HTR-8/SVneo (cell line): ENCODE measurements at places on chromosomes 3 and 15.

DNA sequence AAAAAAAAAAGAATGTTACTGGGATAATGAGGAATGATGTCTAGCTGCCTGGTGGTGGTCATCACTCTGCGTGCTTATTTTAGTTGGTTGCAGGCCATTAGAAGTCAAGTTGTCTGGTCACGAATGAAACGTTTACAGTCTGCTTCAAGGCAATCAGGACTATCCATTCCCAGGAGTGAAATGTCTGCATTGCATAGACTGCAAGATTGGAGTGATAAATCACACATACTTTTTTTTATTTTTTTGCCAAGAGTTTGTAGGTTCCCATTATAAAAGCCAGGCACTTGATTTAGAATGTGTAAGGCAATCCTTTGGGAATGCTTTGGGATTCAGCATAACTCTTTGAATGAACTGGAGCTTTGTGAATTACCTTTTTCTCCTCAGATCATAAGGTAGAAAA lies 132.3 kb downstream of the STAC start:
- DNase-seq: no peak

DNA sequence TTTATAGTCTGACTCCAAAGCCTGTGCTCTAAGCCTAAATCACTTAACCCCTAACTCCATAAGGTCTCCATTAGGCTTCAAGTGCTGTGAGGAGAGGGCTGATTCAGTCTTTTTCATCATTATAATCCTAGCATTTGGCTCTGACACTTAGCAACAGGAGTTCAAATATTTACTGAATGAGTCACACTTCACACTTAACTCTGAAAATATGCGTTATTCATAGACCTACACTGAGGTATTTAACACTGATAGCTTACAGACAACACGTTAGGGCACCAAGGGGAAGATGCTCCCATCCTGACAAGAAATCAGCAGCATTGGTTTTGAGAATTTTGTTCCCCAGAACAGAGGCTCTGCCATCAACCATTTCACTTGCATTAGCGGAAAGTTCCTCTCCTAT lies 53.5 kb downstream of the MSL2 start:
- peak; percentile 56 for DNase-seq

DNA sequence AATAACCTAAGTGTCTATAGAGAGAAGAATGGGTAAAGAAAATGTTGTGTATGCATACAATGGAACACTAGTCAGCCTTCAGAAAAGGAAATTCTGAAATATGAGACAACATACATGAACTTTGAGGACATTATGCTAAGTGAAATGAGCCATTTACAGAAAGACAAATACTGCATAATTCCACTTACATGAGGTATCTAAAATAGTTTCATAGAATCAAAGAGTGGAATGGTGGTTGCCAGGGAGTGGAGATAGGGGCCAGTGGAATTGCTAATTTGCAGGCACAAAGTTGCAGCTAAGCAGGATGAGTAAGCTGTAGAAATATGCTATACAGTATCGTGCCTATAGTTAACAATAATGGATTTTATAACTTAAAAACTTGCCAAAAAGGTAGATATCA lies 779.6 kb upstream of the ARPP21 start:
- DNase-seq: no peak

GRCh38 chr15:90075420-90076289 lies 26.6 kb downstream of the IDH2 start:
- DNase-seq: no peak

DNA sequence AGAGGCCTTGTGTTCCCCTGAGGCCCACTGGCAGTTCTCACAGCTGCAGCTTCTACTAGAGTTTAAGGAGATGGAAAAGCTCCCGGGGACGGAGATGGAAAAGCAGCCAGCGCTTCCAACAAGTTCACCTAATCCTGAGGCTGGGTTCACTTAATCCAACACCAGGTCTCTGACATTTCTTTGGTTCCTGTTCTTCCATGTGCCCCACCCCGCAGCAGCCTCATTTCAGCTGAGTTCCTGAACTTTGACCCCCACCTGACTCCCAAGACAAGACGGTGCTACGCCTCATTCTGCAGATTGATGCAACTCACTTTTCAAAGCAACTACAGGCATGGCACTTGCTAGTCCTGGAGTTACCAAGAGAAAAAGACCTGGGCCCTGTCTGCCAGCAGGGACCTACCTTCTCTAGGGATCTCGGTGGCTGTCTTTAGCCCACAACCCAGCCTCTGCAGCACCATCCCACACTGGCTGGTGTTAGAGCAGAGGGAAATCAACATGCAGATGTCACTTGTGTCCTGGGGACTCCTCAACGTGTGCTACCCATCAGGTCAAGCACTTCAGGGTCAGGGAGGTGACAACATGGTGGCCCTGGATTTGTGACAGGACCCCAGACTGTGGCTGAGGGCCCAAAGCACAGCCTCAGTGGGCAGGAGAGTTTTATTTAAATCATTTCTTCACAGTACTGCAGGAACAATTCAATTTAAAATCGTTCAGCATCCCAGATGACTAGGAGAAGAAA lies 406.1 kb downstream of the VPS13C start:
- DNase-seq: no peak

GRCh38 chr15:81776976-81777375 lies 268.8 kb downstream of the MEX3B start:
- no peak for DNase-seq

DNA sequence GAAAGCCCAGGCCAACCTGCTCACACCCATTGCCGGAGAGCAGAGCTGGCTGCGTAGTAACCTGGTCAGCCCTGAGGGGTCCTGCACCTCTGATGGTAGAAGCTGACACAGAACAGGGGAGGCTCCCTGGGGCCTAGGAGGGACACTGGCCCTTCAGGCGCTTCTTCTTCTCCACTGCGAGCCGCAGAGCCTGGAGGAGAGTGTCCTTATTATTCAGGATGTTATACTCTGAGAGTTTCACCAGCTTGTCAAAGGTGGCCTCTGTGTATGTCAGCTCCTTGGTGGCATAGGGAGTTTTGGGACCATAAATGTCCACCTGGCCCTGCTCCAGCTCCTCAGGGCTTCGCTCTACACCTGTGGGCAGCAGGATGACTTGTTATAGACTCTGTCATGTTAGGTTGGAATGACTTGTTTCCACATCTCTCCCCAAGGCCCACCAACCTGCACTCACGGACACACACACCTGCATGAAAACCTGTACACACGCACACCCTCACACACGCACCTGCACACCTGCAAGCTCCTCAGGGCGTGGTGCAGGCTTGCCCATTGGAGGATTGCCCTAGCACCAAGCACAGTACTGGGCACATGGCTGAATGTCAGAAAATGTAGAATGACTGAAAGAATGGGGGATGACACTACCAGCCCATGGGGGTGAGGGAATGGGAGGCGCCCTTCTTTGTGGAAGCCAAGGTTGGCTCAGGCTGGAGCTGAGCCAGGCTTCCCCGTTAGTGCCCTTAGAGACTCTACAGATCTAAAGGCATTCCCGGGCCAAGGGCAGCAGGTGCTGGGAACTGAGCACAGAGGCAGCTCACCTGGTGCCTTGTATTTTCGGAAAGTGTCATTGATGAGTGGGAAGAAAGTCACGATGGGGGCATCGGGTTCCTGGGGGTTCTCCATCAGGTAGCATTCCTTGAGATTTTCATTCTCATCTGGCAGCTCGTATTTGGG lies 11.5 kb upstream of the EHD4 start:
- no peak for DNase-seq

- no peak for DNase-seq
These were observed 6.7 kb downstream of the PCYT1A start for GRCh38 chr3:196280689-196281440.

- no peak for DNase-seq
These were observed 57.1 kb downstream of the TRAK1 start for GRCh38 chr3:42148086-42148848.

DNA sequence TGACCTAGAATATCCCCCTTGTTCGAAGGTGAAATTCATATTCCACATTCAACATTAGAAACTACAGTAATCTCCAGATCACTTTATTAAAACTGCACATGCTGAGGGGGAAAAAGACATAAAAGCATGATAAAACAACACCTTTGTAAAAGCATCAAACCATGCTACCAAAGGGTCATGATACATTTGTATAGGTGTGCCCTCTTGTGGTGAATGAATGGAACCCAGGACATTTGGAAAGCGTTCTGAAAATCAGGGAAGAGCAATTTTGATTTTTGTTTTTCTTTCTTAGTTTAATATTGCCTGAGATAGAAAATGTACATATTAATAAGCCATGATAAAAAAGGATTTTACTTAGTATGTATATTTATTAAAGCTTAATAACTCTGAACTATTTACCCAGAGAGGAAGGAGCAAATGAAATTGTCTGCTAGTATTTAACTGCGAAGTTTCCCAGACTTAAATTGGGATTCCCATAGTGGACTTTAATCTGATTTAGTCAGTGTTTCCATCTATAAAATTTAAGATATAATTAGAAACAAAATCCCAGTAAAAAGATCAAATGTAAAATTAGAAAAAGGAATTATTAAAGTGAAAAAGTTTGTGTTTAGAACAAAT lies 105.8 kb upstream of the ARL6 start:
- DNase-seq: peak; percentile 3

DNA sequence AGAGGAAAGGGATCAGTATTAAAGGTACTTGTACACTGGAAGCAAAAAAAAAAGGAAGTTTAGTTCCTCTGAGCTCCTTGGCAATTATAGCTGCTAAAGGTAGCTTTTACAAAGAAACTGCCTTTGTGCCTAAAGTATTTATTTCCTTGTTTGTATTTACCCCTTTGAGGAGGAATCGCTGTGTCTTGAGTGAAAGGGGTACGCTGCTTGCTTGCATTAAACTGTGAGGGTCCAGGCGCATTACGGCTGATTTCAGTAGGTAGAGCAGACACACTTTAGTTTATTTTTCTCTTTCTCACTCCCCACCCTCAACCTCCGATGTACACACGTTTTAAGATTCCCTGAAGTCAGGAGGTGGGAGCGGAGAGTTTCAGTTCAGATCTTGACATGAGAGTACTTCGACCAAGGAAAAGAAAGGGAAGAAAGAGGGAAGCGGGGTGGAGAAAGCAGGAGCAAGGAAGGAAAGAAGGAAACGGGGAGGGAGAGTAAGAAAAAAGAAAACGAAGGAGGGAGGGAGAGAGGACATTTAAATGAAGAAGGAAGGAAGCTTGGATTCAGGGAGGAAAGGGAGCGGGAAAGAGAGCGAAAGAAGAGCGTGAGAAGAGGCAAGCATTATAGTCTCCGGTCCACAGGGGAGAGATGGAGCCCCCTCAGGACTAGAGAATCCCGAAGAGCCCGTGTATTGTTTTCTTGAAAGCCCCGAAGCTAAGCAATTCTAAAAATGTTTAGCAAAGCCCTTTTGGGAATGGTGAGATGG lies 1.2 kb upstream of the MME start:
- no peak for DNase-seq
